A549 treated with GW870086 at 1 μM for 4 hours (cell line): ENCODE measurements at places on chromosomes 6 and 20. TPM values are rescaled to one million over a fixed set of nuclear protein-coding genes. Genes with fewer than 3 reads are reported as not detected.

RHAG gene
- 0.06 to 0.15 TPM (median 0.09 TPM) in 3 of 5 replicates, not detected in the others for total RNA-seq

SNX9 gene
- total RNA-seq: 21.0 to 25.2 TPM (median 23.7 TPM) in 5 replicates

LAMA2 gene
- total RNA-seq: 0.31 to 1.2 TPM (median 0.41 TPM) in 5 replicates

CCN6 gene
- total RNA-seq: not detected in 5 replicates

GPR6 gene
- total RNA-seq: not detected in 5 replicates

VGLL2 gene
- total RNA-seq: not detected in 5 replicates

RAB44 gene
- total RNA-seq: 0.02 to 0.06 TPM (median 0.05 TPM) in 4 of 5 replicates, not detected in the other

NDRG3 gene
- total RNA-seq: 19.8 to 23.2 TPM (median 21.7 TPM) in 5 replicates

KIF25 gene
- 0.05 to 0.22 TPM in 2 of 5 replicates, not detected in the others for total RNA-seq

RBPJL gene
- total RNA-seq: not detected in 5 replicates

JAG1 gene
- total RNA-seq: 27.5 to 41.2 TPM (median 37.3 TPM) in 5 replicates

NOX3 gene
- not detected in 5 replicates for total RNA-seq

CDH26 gene
- 0.10 to 0.23 TPM (median 0.15 TPM) in 4 of 5 replicates, not detected in the other for total RNA-seq

SYCP2 gene
- 0.27 to 0.53 TPM (median 0.33 TPM) in 5 replicates for total RNA-seq

DSP gene
- total RNA-seq: 30.1 to 48.6 TPM (median 45.8 TPM) in 5 replicates

ME1 gene
- 38.0 to 43.1 TPM (median 40.1 TPM) in 5 replicates for total RNA-seq

EYA4 gene
- total RNA-seq: 7.8 to 11.4 TPM (median 10.0 TPM) in 5 replicates

BPIFB4 gene
- total RNA-seq: not detected in 5 replicates

CD109 gene
- 36.3 to 70.4 TPM (median 59.2 TPM) in 5 replicates for total RNA-seq

ZSCAN16 gene
- total RNA-seq: 4.0 to 5.8 TPM (median 4.5 TPM) in 5 replicates

AAR2 gene
- total RNA-seq: 40.6 to 44.5 TPM (median 43.3 TPM) in 5 replicates

EYS gene
- 0.02 to 0.23 TPM (median 0.11 TPM) in 4 of 5 replicates, not detected in the other for total RNA-seq

VIP gene
- not detected in 5 replicates for total RNA-seq

SOX4 gene
- 6.5 to 11.3 TPM (median 9.5 TPM) in 5 replicates for total RNA-seq

PEX6 gene
- total RNA-seq: 6.7 to 9.4 TPM (median 8.7 TPM) in 5 replicates

ID4 gene
- 0.72 to 1.3 TPM (median 0.88 TPM) in 5 replicates for total RNA-seq

ALDH8A1 gene
- 0.10 to 0.38 TPM (median 0.23 TPM) in 5 replicates for total RNA-seq

FNDC1 gene
- total RNA-seq: 0.05 to 0.14 TPM (median 0.06 TPM) in 5 replicates

IPCEF1 gene
- total RNA-seq: 0.03 to 0.06 TPM (median 0.03 TPM) in 3 of 5 replicates, not detected in the others

LY6G6D gene
- not detected in 5 replicates for total RNA-seq

SLC25A27 gene
- total RNA-seq: 0.44 to 1.3 TPM (median 0.47 TPM) in 5 replicates

CD93 gene
- total RNA-seq: 0.02 to 0.03 TPM in 2 of 5 replicates, not detected in the others

SLC16A10 gene
- 0.56 to 0.91 TPM (median 0.62 TPM) in 5 replicates for total RNA-seq

HFE gene
- 10.1 to 14.0 TPM (median 13.1 TPM) in 5 replicates for total RNA-seq

CNKSR3 gene
- 6.3 to 9.3 TPM (median 7.8 TPM) in 5 replicates for total RNA-seq

PACRG gene
- total RNA-seq: not detected in 5 replicates

SNAP91 gene
- total RNA-seq: 0.10 to 0.30 TPM (median 0.20 TPM) in 4 of 5 replicates, not detected in the other

SCGN gene
- total RNA-seq: 0.09 to 0.23 TPM (median 0.19 TPM) in 4 of 5 replicates, not detected in the other

GJA10 gene
- not detected in 5 replicates for total RNA-seq

CPNE5 gene
- total RNA-seq: 0.10 to 0.13 TPM (median 0.12 TPM) in 4 of 5 replicates, not detected in the other

DUSP15 gene
- total RNA-seq: 0.66 to 1.6 TPM (median 1.0 TPM) in 5 replicates

APOBEC2 gene
- total RNA-seq: not detected in 5 replicates

LAMP5 gene
- total RNA-seq: 0.06 to 0.17 TPM in 2 of 5 replicates, not detected in the others

TRIM15 gene
- total RNA-seq: not detected in 5 replicates

MICA gene
- total RNA-seq: 28.4 to 32.1 TPM (median 31.4 TPM) in 5 replicates

HAO1 gene
- not detected in 5 replicates for total RNA-seq

LY6G5C gene
- 1.3 to 2.5 TPM (median 1.7 TPM) in 5 replicates for total RNA-seq
